Panc1 (cell line): ENCODE measurements at places on chromosomes 12 and 14.

DNA sequence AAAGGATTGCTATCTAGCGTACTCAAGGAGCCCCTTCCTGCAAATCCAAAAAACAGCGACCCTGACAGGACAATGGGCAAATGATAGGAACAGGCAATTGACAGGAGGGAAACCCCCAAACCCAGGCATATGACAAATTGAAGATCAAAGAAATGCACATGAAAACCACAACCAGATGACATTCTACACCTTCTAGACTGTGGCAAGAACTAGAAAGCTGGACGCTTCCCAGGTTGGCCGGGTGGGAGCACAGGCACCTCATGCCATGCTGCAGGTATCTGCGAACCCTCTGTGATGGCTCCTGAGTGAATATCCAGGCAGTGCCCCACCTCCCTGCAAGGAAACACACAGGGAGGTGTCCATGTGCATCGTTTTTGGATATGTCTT is 37.1 kb downstream of the CMKLR1 start:
- no peaks in the 10 kb centered on the region for H3K27me3 ChIP-seq
- H3K4me3 ChIP-seq: no peak overlapping the region
- DNase-seq: no peak
- no peaks in the 10 kb centered on the region for H3K4me1 ChIP-seq

- no peaks in the 10 kb centered on the region for H3K27me3 ChIP-seq
- DNase-seq: no peak
- no peaks in the 10 kb centered on the region for H3K36me3 ChIP-seq
- no peak overlapping the region for H3K4me3 ChIP-seq
These were observed 769 bp upstream of the EMP1 start for GRCh38 chr12:13195785-13196129.

DNA sequence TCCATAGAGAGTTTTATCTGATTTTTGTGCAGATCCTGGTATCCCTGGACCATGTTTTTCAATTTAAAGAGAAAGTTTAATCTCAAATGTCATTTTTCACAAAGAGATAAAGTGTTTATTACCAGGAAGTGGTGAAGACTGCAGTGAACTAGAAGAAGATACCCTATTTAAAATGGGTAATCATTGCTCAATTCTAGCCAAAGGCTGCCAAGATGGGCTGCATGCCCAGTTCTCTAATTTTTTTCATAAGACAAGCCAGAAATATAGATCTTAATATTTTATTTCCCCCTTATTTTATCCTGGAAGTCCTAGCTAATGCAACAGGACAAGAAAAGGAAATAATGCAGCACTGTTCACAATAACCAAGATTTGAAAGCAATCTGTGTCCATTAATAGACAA is 343.5 kb downstream of the PCNX1 start:
- no peak overlapping the region for H3K4me3 ChIP-seq
- H3K27me3 ChIP-seq: no peaks in the 10 kb centered on the region
- H3K36me3 ChIP-seq: no peaks in the 10 kb centered on the region
- DNase-seq: no peak
- H3K27ac ChIP-seq: no peak overlapping the region

DNA sequence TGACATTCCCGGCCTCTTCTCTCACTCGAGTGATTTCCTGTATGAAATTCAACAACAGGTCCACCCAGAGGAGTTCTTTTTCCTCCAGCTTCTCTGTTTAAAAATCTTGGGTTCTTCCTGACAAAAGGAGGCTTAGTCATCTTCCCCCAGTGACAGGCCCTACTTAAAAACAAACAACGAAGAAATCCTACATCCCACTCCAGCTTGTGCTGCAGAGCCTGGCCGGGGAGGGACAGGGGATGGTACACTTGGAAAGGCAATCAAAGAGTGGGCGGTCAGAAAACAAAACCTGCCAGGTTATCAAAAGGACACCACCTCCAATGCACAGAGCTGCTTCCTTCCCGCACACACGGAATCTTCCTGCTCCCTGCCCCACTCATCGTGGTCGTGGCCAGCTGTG is 101.3 kb downstream of the CACNA1C start:
- H3K36me3 ChIP-seq: no peaks in the 10 kb centered on the region
- no peak overlapping the region for H3K27ac ChIP-seq
- no peak overlapping the region for H3K4me3 ChIP-seq
- no peak for DNase-seq

- H3K4me3 ChIP-seq: no peak overlapping the region
- H3K27me3 ChIP-seq: no peaks in the 10 kb centered on the region
- peak overlapping the region; percentile 93 for H3K27ac ChIP-seq
- H3K4me1 ChIP-seq: peaks cover 27% of the 10 kb centered on the region
- DNase-seq: no peak
- H3K36me3 ChIP-seq: no peaks in the 10 kb centered on the region
These were observed 107.3 kb downstream of the CRADD start for GRCh38 chr12:93784339-93785086.

- H3K4me1 ChIP-seq: no peaks in the 10 kb centered on the region
- H3K27ac ChIP-seq: no peak overlapping the region
- no peaks in the 10 kb centered on the region for H3K27me3 ChIP-seq
- no peak for DNase-seq
- H3K36me3 ChIP-seq: no peaks in the 10 kb centered on the region
These were observed 58.4 kb upstream of the BDKRB2 start for GRCh38 chr14:96146131-96146771.

- no peak for DNase-seq
- no peaks in the 10 kb centered on the region for H3K27me3 ChIP-seq
- H3K4me3 ChIP-seq: no peak overlapping the region
- no peak overlapping the region for H3K27ac ChIP-seq
- no peaks in the 10 kb centered on the region for H3K4me1 ChIP-seq
These were observed 29.5 kb downstream of the TRPV4 start for GRCh38 chr12:109803678-109804077.
